ENCODE measurements at places on chromosomes 7 and 10. TPM values are rescaled to one million over a fixed set of nuclear protein-coding genes. Genes with fewer than 3 reads are reported as not detected.

Gene SLC39A12
- total RNA-seq, result 2.2 TPM

Gene SH2B2
- 14.0 TPM for total RNA-seq

Gene AKR1C2
- total RNA-seq, result 21.9 TPM

Gene HOXA1
- total RNA-seq, result not detected

Gene UCN3
- not detected for total RNA-seq

Gene OPN1SW
- total RNA-seq, result not detected

Gene SLIT1
- total RNA-seq, result 86.1 TPM

Gene TMEM229A
- total RNA-seq, result 0.74 TPM

Gene HOXA3
- total RNA-seq, result not detected

Gene HEPACAM2
- total RNA-seq, result 0.25 TPM

Gene AGMO
- 0.25 TPM for total RNA-seq

Data from temporal lobe (tissue), 4 donors.